Endodermal cell (in vitro differentiated cells): ENCODE measurements at places on chromosomes 2 and 18. TPM values are rescaled to one million over a fixed set of nuclear protein-coding genes. Genes with fewer than 3 reads are reported as not detected.

FRZB gene
- 52.1 and 54.8 TPM in 2 replicates for total RNA-seq

- peak; percentile 20 for DNase-seq
Observed at GRCh38 chr2:1873343-1873742, 129.0 kb upstream of the PXDN start.

MC5R gene
- 0.21 to 0.54 TPM in 2 of 3 replicates, not detected in the other for total RNA-seq

GRCh38 chr2:238440331-238440730 is 13.6 kb downstream of the ASB1 start:
- no peak for DNase-seq

ANKRD30BL gene
- total RNA-seq: 0.18 and 0.73 TPM in 2 replicates

SPIRE1 gene
- 14.2 and 16.8 TPM in 2 replicates for total RNA-seq

DNA sequence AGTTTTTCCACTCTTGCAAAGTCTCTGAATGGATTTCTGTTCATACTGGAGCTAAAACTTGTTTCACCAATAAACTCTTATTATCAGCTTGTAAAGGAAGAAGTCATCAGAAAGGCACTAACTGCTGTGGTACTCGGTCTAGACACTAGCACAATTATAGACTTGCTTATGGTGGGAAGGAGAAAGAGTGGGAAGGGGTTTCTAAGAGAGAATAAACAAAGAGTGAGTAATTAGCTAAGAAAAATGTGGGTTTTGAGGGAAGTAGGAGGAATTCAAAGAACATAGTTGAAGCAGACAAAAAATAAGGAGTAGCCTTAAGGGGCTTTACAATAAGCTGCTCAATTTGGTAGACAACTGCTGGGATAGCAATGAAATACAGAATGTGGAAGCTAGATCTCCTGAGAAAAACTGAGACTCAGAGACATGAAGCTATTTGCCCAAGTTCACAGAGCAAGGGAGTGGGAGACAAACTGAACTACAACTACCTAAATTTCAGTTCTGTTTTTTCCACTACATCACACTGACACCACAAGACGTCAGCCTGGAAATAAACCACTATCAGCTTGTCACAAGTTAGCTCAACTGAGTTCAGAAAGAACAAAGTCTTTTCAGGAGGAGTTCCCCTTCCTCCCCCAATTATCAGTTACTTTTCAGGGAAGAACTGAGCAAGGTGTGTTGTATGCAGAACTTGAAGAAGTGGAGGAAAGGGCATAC is 59.7 kb downstream of the MAP4K3 start:
- DNase-seq: no peak

DNA sequence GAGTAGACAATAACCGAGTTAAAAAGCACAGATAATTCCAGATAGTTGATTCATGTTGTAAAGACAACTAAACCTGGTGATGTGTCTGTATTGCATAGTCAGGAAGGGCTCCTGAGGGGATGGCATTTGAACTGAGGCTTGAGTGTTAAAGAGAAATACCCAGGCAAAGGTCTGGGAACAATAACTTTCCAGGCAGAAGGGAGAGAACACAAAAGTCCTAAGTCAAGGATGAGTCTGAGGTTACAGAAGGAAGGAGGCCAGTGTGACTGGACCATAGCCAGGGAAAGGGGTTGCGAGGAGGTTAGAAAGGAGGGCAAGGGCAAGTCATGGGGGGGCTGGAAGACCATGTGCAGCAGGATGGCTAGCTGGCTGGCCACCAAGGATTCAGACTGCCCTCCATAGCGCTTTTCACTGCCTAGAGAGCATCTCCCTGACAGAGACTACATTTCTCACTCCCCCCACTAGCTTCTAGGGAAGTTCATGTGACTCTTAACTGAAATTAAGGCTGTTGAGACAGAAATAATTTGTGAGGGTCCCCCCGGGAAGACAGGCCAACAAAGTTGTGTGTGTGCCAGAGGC is 135.5 kb upstream of the CREB1 start:
- no peak for DNase-seq

YWHAQ gene
- 374 TPM in 2 replicates for total RNA-seq

GRCh38 chr2:118061135-118061955 is 26.9 kb upstream of the INSIG2 start:
- peak; percentile 66 for DNase-seq

LOXHD1 gene
- total RNA-seq: 1.1 and 2.1 TPM in 2 replicates

- no peak for DNase-seq
Observed at GRCh38 chr2:25654801-25655200, 18.6 kb downstream of the DTNB start.

GRCh38 chr2:207528980-207529329 is 807 bp upstream of the CREB1 start:
- no peak for DNase-seq

RSAD2 gene
- 0.47 and 0.75 TPM in 2 replicates for total RNA-seq

DNA sequence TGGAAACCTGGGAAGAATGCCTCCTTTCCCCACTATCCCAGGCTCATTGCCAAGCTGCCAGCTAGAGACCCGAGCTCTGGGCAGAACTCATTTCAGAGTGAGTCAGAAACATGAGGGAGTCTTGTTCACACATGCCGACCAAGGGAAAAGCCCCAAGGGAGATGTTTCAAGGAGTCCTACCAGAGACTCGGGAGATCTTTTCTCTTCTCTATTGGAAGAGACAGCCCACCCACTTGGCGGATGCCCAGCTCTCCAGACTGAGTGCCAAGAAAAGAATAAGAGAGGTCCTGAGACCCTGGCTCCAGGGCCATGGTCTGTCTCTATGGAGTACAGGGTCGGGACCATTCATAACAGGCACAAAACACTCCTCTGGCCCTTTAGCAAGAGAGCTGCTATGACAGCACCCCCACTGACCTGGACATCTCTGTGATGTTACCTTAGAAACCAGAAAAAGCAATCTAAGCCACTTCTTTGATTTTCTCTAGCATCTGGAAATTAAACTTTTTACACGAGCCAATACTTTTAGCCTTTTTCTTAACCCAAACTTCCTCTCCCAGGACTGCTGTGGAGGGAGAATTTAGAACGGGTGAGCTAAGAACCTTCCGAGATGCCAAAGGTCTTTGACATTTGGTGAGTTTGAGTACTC is 18.5 kb upstream of the IGFBP5 start:
- no peak for DNase-seq

CCDC74B gene
- 10.4 to 19.9 TPM (median 12.2 TPM) in 3 replicates for total RNA-seq

ABCG8 gene
- not detected in 3 replicates for total RNA-seq

HAAO gene
- 21.9 to 31.3 TPM (median 24.2 TPM) in 3 replicates for total RNA-seq
